ELR (cell line): ENCODE measurements at places on chromosomes 12 and 14.

DNA sequence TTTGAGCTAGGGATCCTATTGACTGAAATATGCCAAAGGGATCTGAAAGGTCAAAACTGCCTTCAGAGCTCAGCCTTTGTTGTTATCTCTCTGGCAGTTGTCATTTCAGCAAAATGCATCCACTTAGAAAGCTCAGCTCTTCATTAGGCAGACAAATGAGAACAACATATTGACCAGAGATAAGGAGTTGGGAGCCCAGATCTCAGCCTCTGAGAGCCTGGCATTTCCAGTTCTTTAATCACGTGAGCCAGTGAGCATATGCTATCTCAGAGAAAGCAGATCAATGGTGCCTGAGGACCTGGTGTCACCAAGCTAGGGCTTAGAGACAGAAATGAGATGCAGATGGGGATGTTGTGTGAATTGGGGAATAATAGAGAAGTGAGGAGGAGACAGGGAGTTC is 101.1 kb downstream of the DAD1 start:
- DNase-seq = no peak

DNA sequence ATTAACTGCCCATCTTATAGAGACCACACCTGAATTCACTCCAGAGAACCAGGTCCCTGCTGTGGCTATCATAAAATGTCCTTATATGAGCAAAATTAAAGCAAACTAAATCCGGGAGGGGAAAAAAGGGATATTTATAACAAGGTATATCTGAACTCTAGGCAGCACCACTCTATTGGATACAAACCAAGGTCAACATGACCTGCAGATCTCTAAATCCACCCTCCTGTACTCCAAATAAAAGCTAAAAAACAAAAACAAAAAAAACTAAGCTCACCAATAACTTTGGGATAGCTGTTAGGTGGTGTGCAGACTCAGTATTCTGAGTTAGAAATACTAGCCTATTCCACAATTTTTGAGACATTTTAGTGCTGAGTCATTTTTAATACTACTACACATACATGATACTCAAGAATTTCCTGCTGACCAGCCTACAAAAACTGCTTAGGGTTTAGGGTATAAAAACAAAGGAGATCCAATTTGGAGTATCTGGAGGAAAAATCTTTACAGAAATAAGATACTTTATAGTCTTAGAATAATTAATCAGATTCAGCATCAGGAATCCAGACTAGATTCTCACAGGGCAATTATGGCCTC is 46.6 kb upstream of the LTBP2 start:
- DNase-seq = peak; percentile 81

DNA sequence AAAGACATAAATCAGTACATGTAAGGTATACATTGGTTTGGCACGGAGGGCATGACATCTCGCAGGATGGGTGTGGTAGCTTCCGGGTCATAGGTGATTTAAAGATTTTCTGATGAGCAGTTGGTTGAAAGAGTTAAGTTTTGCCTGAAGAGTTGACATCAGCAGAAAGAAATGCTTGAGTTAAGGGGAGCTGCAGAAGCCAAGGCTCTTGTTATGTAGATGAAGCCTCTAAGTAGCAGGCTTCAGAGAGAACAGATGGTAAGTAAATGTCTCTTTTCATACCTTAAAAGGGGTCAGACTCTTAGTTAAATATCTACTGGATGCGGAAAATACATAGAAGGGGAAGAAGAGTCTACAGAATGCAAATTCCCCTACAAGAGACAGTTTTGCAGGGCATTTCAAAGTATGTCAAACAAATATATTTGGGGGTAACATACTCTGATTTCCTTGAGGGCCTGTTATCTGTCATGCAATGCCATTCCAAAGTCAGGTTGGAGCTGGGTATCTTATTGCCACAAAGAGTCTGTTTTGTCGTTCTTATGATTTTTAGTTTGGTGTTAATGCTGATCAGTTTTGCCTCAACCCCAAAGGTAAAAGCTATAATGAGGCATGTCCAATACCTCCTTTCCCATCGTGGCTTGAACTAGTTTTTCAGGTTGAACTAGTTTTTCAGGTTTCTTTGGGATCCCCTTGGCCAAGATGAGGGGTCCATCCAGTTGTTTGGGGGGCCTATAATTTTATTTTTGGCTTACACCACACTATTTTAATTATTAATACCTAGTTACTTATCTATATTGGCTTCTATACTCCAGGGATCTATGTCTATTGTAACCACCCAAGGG is 67.0 kb downstream of the PTHLH start:
- no peak for DNase-seq

DNA sequence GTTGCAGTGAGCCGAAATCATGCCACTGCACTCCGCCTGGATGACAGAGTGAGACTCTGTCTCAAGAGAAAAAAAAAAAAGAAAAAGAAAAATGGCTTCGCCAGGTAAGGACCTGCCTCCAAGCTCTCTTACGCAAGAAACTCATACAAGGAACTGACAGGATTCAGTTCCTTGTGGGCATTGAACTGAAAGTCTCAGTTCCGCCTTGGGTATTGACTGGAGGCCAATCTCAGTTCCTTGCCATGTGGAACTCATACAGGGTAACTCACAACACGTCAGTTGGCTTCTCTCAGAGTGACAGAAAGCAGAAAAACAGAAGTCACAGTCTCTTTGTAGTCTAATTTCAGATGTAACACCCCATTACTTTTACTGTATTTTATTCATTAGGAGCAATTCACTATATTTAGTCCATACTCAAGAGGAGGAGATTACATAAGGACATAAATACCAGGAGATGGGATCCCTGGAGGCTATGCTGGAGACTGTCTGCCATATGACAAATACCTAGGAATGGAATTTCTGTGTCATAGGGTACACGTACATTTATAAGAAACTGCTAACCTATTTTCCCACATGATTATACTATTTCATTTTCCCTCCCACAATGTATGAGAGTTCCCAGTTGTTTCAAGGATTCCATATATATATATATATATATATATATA is 11.4 kb upstream of the NOPCHAP1 start:
- DNase-seq = peak; percentile 95

DNA sequence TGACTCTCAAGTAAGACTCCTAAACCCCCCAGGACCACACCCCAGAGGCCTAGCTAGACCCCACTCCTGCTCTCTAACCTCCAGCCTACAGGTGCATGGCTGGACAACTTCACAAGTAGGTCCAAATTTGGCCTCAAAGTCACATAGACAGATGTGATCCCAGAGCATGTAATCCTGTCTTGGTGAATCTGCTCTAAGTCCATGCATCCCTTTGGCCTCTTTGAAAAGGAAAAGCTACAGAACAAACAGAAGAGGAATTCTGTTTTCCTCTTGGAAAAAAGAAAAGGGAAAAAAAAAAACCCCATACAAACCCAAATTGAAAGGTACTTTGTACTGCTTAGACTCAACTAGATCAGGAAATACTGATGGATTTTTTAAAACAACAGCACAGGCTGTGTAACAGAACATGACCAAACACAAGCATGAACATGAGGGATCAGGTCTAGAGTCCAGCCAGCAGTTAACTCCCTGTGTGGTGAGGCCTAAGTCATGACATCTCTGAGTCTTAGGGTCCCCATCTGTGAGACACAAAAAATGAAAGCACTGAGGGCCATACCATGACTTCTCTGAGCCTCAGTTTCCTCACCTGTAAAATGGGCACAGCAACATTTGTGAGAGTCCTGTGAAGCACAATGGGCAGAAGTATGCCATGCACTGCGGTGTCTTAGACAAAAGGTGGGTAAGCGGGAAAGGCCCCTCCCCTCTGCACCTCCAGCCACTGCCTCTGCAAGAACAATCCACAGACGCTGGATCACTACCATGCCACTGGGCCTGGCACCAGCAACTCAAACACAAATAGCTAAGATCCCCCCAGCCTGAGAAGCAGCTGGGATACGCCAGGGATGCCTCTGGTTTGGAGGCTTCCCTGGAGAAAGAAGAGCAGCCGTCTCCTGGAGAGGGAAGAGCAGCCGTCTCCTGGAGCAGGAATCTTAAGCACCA is 9.9 kb downstream of the PITPNM2 start:
- no peak for DNase-seq

DNA sequence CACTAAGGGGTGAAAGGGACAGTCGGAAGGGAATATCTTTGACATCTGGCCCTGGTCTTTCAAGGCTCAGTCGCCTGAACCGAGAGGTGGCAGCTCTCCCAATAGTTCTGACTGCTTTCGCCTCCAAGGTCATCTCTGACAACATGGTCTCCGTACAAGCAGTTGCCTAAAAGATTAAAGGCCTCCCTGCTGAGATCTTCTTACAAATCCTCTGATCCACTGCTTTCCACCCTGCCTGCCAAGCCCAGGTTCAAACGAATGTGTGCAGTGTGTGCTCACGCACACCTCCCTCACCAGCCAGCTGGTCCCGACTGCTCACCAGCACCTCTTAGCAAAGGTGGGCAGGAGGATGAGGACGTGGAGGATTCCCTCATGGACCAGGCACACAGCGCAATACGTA is 10.4 kb downstream of the B4GALNT3 start:
- DNase-seq = no peak

- no peak for DNase-seq
Measured at GRCh38 chr12:108390495-108391203, 51.5 kb upstream of the CMKLR1 start.

GRCh38 chr12:125377093-125377492 is 311.9 kb downstream of the AACS start:
- DNase-seq = no peak

GRCh38 chr14:98580131-98580678 is 691.8 kb downstream of the BCL11B start:
- DNase-seq = no peak

- DNase-seq = no peak
Measured at GRCh38 chr12:4240161-4240783, 33.3 kb upstream of the CCND2 start.

DNA sequence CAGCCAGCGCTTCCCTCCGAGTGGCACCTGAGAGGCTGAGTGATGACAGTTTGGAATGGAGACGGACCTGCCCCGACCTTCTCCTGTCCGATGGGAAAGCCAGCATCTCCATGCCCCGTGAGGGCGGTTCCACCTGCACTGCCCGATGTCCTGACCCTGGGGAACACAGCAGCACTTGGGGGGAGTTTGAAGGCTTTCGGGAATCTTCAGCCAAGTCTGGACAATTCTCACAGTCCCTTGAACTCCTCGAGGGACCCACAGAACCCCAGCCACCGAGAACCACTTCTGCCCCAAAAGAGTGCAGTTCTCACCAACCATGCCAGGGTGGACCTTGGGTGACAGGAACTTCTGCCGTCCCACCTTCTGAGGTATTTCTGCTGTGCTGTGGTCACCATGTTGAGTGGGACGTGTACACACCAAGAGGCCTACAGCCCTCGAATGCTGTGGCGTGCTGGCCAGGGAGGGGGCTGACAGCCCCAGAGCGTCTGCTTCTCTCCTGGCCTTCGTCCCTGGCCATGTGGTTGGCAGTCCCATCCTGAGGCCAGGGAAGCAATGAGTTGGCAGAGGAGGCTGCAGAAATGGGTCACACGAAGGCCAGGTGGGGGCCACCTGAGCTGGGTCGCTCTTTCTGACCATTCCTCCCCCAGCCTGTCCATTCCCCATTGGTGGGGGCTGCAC is 1.0 kb downstream of the CLBA1 start:
- no peak for DNase-seq

DNA sequence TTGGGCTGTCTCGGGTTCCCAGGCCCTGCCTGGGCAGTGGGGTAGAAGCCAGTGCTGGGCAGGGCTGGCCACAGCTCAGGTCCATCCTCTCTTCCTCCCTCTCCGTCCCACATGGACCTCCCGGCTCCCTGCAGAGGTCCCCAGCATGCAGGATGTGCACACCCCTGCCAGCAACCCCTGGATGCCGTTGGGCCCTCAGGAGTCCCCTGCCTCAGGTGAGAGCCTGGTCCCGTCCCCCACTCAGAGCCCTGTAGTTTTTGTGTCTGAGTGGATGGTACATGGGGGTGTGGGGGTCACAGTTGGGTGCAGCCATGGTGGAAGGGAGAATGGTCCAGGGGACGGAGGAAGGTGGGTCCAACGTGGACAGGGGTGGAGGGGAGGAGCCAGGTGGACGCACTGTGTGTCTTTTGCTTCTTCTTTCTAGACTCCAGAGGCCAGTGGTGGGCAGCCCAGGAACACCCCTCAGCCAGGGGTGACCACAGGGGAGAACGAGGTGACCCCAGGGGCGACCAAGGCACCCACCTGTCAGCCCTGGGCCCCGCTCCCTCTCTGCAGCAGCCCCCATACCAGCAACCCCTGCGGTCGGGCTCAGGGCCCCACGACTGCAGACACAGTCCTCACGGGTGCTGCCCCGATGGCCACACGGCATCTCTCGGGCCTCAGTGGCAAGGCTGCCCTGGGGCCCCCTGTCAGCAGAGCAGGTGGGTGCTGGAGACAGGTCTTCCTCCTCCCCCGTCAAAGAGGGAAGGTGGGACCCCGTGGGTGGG is 21.7 kb downstream of the PAPLN start:
- DNase-seq = no peak

GRCh38 chr12:129887101-129887500 is 16.7 kb downstream of the TMEM132D start:
- DNase-seq = no peak

- DNase-seq = peak; percentile 58
Measured at GRCh38 chr12:76878099-76878898, 520 bp downstream of the CSRP2 start.

DNA sequence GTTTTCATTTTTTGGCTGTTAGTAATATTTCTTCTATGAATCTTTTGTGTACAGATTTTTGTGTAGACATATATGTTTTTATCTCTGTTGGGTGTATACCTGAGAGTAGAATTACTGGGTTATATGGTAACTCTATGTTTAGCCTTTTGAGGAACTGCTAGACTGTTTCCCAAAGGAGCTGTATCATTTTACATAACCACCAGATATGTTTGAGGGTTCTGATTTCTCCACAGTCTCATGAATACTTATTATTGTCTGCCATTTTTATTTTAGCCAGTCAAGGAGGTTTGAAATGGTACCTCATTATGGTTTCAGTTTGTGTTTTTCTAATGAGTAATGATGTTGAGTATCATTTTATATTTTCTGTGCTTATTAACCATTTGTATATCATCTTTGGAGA is 1.9 kb downstream of the PCNX4 start:
- peak; percentile 42 for DNase-seq

DNA sequence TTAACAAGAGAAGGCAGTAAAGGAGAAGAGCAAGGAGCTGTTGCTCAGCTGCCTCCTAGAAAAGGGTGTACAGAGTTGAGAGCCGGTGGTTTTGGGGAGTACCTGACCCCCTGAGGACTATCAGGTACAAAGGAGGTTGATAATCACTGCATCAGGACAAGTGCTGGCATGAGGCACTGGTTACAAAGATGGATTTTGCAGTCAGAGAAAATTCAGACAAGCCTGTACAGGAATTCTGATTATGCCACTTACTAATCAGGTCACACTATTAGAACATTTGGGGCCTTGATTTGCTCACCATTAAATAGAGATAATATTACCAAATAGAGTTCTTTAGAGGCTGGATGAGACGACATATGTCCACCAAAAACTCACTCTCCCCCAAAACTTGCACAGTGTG is 450.9 kb upstream of the TMPO start:
- no peak for DNase-seq

GRCh38 chr12:6069437-6070093 is 54.9 kb downstream of the VWF start:
- DNase-seq = peak; percentile 82

- peak; percentile 55 for DNase-seq
Measured at GRCh38 chr14:95222151-95222631, 64.9 kb upstream of the DICER1 start.

GRCh38 chr14:91317381-91318308 is 73.1 kb upstream of the GPR68 start:
- DNase-seq = no peak
